Naive B cell (primary cell): ENCODE measurements at places on chromosomes 1 and 21.
A peak's percentile ranks its signal among the peaks of the same experiment; 100 is the strongest.

DNA sequence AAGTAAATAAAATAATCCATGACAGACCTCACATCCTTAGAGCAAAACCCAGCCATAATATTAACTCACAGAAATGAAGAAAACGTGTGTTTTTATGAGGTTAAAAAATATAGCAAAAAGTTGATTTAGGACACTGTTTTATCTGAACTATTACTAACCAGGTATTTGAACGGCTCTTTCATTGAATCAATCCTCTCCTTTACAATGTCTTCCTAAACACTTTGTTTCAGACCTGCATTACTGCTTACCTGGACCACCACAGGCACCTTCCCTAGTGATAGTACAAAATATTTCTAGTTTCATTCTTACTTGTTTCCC lies 25.0 kb downstream of the TBX15 start:
- peaks cover 21% of the 10 kb centered on the region for H3K4me1 ChIP-seq
- no peak for DNase-seq

DNA sequence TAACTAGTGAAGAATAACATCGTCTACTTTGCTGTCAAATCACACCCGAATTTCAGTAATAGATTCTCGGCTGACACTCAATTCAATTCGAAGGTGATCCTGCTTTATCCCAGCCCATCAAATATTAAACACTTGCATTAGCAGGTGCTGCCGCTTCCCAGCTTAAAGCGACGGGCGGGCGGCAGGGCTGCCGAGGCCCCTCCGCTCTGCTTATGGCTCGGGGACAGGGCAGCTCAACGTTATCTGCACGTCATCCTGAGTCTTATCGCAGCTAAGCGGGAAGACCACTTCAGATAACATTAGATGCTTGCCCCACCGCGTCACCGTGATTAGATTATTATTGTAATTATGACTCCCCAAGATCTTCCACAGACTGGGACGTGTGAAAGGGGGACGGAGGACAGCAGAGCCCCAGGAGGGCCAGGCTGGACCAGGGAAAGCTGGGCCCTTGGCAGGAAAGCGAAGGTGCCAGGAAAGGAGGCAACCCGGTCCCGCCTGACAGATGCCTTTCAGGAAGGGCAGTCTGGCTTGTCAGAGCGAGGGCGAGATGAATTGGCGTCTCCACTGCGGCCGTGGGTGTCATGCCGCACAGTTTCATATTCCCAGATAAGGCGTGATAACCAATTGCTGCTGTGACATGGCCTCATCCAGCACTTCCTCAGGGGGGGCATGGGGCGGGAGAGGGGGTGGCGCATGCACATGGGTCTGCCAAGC lies 37.0 kb downstream of the DMAP1 start:
- peaks cover 1% of the 10 kb centered on the region for H3K4me1 ChIP-seq
- no peak overlapping the region for H3K4me3 ChIP-seq
- DNase-seq: no peak
- H3K27ac ChIP-seq: peak overlapping the region; percentile 76
- no peaks in the 10 kb centered on the region for H3K27me3 ChIP-seq

GRCh38 chr1:159196543-159196942 lies 8.1 kb upstream of the ACKR1 start:
- H3K27ac ChIP-seq: peak overlapping the region; percentile 13
- H3K27me3 ChIP-seq: peaks cover 56% of the 10 kb centered on the region
- no peak for DNase-seq
- H3K4me1 ChIP-seq: peaks cover 5% of the 10 kb centered on the region
- H3K4me3 ChIP-seq: no peak overlapping the region

DNA sequence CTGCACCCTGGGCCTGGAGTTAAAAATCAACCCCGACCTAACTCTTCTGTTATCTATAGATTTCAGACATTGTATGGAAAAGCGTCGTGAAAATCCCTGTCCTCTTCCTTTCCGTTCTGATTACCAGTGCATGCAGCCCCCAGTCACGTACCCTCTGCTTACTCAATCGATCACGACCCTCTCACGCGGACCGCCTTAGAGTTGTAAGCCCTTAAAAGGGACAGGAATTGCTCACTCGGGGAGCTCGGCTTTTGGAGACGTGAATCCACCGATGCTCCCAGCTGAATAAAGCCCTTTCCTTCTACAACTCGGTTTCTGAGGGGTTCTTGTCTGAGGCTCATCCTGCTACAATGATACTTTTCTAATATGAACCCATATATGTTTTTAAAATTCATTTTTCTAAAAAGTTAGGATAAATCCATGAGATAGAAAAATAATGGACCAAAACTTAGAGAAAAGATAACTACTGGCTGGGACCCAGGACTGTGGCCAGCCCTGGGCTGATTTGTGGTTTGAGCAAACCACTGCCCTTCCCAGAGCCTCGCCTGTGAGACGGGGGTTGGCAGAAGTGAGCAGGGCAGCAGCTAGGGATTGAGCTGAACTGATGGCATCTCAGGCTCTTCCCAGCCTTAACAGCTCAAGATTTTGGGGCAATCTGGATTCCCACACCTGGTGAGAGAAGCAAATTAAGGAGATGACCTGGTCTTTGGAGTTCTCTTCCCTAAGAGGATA lies 5.0 kb downstream of the UQCRHL start:
- H3K36me3 ChIP-seq: no peaks in the 10 kb centered on the region
- no peaks in the 10 kb centered on the region for H3K27me3 ChIP-seq
- no peak overlapping the region for H3K4me3 ChIP-seq
- no peak overlapping the region for H3K27ac ChIP-seq

GRCh38 chr1:161421456-161421855 lies 53.8 kb upstream of the CFAP126 start:
- H3K4me3 ChIP-seq: peak overlapping the region; percentile 91
- no peaks in the 10 kb centered on the region for H3K36me3 ChIP-seq
- H3K4me1 ChIP-seq: peaks cover 15% of the 10 kb centered on the region
- DNase-seq: no peak
- no peak overlapping the region for H3K27ac ChIP-seq

DNA sequence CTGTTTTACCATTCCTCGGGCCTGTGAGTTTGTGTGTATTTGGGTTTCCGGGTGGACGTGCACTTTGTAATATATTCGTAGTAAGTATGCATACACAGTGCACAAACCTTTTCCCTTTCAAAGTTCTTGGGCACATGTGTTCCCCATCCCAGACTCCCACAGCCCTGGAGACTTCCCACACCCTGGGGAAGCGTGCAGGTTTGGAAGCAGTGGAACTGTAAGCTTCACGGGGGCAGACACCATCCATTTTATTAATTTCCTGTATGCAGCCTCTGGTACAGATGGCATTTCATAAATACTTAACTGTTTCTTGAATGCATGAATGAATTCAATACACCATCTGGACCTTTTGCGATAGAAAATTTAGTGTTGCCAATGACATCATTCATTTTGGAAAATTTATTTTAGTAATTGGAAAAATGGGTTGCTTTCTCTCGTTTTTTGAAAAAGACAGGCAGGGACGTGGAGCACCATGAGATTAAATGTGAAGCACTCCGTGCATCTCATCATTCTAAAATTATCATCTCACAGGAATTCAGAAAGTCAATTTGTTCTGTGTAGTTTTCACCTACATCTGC lies 10.8 kb downstream of the ETS2 start:
- H3K27ac ChIP-seq: no peak overlapping the region
- no peaks in the 10 kb centered on the region for H3K4me1 ChIP-seq
- no peak overlapping the region for H3K4me3 ChIP-seq
- H3K36me3 ChIP-seq: peaks cover 18% of the 10 kb centered on the region

DNA sequence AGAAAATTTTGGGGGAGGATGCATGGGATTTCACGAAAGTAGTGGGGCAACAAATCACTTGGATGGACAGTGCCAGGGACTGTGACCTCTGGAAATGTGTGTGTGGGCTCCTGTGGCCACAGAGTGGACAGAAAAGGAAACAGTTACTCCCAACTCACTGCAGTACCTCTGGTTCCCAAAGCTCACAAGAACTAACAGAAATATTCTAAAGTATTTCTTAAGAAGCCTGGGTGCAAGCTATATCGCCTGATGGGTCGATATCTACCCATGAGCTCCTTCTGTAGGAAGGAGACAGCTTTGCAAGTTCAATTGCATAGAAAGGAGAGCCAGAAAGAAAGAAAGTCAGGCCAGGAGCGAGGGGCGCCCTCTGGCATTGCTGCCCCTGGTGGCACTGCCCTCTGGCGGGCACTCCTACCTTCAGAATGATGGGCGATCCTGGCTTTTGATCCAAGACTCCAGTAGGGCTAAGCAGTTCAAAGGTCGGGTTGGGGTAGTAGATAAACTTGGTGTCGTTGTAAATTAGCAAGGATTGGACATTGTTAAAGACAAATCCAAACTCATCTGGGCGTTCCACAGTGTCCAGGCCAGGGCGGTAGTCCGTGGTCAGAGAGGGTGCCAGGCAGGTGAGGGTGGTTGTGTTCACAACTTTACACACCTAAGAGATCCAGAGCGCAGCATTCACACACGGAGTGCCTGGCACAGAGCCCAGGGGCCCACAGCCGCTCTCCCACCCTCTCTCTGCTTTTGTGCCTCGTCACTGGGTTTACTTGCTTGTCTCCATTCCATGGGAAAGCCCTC lies 134.7 kb upstream of the CD34 start:
- no peaks in the 10 kb centered on the region for H3K4me1 ChIP-seq
- no peaks in the 10 kb centered on the region for H3K36me3 ChIP-seq
- no peak for DNase-seq
- no peaks in the 10 kb centered on the region for H3K27me3 ChIP-seq
- no peak overlapping the region for H3K27ac ChIP-seq

DNA sequence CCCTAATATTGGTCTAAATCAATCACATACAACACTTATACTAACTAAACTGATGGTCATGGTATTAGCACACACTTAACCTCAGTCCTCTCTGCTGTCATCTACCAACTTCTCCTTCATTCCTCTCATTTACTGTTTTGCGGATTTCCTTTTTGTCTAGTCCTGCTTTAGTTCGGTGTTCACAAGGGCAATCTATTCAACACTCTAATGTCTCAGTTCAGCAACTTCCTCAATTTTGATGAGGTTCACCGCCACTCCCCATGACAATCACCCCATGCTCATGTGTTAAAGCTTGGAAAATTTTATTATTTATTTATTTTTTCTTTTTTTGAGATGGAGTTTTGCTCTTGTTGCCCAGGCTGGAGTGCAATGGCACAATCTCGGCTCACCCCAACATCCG lies 301.1 kb downstream of the PTPRC start:
- peaks cover 10% of the 10 kb centered on the region for H3K4me1 ChIP-seq
- H3K27ac ChIP-seq: no peak overlapping the region
- H3K4me3 ChIP-seq: no peak overlapping the region
- no peaks in the 10 kb centered on the region for H3K36me3 ChIP-seq
- DNase-seq: no peak
- no peaks in the 10 kb centered on the region for H3K27me3 ChIP-seq

DNA sequence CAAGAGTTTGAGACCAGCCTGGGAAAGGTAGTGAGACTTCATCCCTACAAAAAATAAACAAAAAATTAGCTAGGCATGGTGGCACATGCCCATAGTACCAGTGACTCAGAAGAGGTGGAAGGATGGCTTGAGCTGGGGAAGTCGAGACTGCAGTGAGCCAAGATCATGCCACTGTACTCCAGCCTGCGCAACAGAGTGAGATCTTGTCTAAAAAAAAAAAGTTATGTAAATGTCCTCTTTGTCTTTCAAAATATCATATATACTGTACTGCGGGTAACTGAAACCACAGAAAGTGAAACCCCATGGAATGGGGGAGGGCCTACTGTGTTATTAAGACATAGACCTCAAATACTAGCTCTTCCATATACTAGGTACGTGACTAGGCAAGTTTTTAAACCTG lies 20.8 kb downstream of the ACADM start:
- peaks cover 8% of the 10 kb centered on the region for H3K4me1 ChIP-seq
- no peak overlapping the region for H3K27ac ChIP-seq
- H3K36me3 ChIP-seq: peaks cover 19% of the 10 kb centered on the region
- DNase-seq: no peak

DNA sequence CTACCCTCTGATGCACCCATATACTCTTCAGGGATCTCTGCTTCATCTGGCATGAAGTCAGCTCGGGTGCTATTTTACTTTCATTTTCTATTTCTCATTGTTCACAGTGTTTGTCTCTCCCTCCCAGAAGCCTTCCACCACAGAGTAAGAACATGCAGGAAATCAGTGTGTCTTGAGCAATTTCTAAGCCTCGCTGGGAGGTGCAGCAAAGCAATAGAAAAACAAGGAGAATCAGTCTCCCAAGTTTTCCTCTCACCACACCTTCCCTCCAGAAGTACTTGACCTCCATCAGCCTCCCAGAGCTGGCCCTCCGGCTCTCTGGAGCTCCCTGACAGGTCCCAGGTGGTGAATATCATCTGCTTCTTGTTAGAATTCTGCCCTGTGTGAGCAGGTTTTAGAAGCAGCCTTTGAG lies 594.7 kb upstream of the CAMK1G start:
- peaks cover 11% of the 10 kb centered on the region for H3K27me3 ChIP-seq
- H3K4me1 ChIP-seq: peaks cover 10% of the 10 kb centered on the region
- H3K27ac ChIP-seq: peak overlapping the region; percentile 78

GRCh38 chr1:5597991-5598823 lies 394.0 kb downstream of the NPHP4 start:
- no peak overlapping the region for H3K27ac ChIP-seq
- peaks cover 6% of the 10 kb centered on the region for H3K27me3 ChIP-seq
- no peaks in the 10 kb centered on the region for H3K36me3 ChIP-seq
- no peak overlapping the region for H3K4me3 ChIP-seq
- H3K4me1 ChIP-seq: no peaks in the 10 kb centered on the region

DNA sequence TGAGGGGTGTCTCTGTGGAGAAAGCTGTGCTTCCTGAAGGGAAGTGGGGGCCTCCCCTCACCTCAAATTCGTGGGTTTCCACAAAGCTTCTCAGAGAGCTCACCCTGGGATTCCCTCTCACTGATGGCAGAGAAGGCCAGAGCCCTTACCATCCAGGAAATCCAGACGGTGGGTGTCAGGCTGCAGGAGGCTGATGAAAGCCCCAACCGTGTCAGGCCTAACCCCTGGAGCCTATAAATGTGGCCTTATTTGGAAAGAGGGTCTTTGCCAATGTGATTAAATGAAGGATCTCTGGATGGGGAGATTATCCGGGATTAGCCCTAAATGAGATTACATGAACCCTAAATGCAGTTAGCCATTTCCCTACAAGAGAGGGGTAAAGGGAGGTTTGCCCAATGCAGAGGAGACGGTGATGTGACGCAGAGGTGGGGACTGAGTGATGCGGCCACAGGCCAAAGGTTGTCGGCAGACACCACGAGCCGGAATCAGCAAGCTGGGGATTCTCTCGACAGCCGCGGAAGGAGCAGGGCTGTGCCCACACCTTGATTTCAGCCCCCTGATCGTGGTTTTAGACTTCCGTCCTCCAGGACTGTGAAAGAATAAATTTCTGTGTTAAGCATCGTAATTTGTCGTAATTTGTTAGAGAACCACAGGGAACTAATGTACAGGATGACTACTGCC lies 82.6 kb downstream of the TOMM20 start:
- H3K27ac ChIP-seq: peak overlapping the region; percentile 4
- no peaks in the 10 kb centered on the region for H3K27me3 ChIP-seq
- DNase-seq: no peak

GRCh38 chr1:40161888-40162397 lies 756 bp downstream of the RLF start:
- no peaks in the 10 kb centered on the region for H3K36me3 ChIP-seq
- peaks cover 32% of the 10 kb centered on the region for H3K4me1 ChIP-seq
- no peak overlapping the region for H3K27ac ChIP-seq
- no peak overlapping the region for H3K4me3 ChIP-seq

GRCh38 chr1:30371179-30371788 lies 352.1 kb downstream of the MATN1 start:
- H3K4me3 ChIP-seq: no peak overlapping the region
- H3K36me3 ChIP-seq: no peaks in the 10 kb centered on the region
- DNase-seq: no peak
- no peaks in the 10 kb centered on the region for H3K4me1 ChIP-seq
- H3K27me3 ChIP-seq: peaks cover 24% of the 10 kb centered on the region
- no peak overlapping the region for H3K27ac ChIP-seq
